Cortex of kidney (tissue), 1 donor: ENCODE measurements at places on chromosomes 7 and 10.

GRCh38 chr7:16719699-16720098 lies 33.9 kb upstream of the TSPAN13 start:
- no peak for DNase-seq

- no peak for DNase-seq
Measured at GRCh38 chr7:66950311-66950710, 29.3 kb downstream of the TMEM248 start.

- DNase-seq = no peak
Measured at GRCh38 chr7:44638611-44639557, 32.5 kb downstream of the OGDH start.

DNA sequence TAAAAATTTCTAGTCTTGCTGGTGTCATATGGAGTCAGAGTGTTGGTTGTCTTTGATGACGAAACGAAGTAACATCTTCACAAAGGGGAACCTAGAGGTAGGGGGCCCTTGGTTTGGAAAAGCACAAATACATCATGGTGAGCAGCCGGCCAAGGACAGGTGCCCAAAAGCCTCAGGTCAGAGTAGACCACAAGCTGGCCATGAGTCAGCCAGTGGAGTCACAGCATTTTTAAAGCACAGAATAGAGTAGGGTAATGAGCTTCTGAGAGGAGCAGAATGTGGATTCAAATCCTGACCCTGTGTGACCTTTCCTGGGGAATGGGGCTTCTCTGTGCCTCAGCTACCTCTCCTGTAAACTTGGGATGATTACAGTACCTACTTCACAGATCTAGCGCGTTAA lies 5.3 kb downstream of the CAMK2B start:
- DNase-seq = no peak

- DNase-seq = no peak
Measured at GRCh38 chr7:158054081-158054480, 533.5 kb downstream of the PTPRN2 start.

GRCh38 chr10:74058658-74059057 lies 60.7 kb downstream of the VCL start:
- no peak for DNase-seq

DNA sequence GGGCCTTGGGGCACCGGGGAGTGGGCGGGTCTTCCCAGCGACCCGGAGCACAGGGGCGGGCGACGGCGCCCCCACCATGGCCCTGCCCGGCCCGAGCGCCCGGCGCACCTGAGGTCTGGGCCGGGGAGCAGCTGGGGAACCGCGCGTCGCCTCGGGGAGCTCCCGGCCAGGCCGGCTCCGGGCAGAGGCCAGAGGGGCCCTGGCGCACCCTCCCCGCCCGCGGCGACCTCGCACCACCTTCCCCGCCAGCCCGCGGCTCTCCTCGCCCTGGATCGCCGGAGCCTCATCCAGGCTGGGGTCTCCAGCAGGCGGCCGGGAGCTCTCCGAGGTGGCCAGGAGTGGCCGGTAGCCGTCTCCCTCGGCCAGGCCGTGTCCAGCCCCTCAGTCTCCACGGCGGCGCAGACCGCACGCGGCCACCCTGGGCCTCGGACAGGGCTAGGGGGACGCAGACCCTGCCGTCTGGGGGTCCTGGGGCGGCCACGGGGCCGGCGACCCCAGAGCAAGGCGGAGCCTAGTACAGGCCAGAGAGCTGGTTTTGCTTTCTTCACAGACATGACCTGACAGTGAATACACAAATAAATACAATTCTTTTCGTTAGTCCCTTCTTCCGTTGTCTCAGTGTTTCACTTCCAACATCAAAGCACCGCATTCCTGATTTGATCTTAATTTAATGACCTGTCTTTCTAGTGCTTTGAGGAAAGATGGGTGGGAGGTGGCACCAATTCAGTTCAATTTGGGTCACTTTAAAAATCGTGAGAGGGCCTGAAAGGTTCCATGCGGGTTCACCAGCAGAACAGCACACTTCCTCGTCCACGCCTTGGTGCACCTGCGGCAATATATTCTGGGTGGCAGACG lies 356.9 kb downstream of the DNAJB6 start:
- no peak for DNase-seq

DNA sequence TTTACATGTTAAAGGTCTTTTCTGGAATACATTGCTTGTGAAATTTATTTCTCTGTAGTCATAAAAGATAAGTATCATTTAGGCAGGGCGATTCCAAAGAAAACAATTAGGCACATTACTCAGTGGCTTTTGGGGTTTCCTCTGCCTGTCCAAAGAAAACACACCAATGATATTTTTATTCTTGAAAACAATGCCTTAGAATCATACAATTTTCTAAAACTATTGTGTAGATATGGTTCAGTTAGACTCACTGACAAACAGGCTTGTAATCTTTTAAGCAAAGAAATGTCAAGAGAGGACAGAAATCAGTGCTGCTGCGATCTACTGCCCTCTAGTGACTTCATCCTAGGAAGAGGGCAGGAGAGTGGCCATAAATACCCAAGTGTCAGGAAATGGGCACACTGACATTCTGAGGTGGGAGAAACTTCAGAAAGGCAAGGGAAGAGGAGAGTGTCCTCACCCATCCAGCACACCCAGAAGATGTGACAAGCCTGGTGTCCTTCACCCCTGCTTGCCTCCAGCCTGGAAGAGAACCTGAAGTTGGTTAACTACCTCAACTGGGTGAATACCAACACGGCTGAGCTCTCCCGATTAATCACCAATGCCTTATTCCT lies 120.5 kb downstream of the GALNT11 start:
- DNase-seq = no peak

DNA sequence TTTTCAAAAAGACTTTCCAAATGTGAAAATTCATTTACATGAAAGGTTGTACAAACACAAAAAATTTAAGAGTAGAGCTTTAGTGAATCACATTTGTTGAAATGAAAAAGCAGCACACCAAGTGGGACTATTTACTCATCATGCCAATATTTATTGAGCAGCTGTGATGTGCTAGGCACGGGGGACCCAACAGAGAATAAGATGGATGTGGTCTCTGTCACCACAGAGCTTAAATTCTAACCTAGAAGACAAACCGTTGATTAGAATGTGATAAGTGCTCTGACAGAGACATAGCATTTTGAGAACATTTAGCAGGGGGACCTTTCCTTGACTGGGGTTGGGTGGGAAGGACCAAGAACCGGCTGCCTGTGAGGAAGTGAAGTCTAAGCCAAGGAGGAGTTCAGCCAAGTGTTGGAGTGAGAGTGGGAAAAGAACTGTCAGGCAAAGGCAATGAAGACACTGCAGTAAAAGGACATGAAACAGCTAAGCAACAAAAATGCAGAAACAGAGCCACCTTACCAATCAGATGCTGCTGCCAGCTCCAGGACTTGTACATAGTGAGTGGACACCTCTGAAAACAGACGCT lies 19.1 kb downstream of the ADAM12 start:
- no peak for DNase-seq

- no peak for DNase-seq
Measured at GRCh38 chr10:18980089-18980629, 68.4 kb upstream of the MALRD1 start.

- no peak for DNase-seq
Measured at GRCh38 chr10:3835770-3836169, 50.8 kb upstream of the KLF6 start.

DNA sequence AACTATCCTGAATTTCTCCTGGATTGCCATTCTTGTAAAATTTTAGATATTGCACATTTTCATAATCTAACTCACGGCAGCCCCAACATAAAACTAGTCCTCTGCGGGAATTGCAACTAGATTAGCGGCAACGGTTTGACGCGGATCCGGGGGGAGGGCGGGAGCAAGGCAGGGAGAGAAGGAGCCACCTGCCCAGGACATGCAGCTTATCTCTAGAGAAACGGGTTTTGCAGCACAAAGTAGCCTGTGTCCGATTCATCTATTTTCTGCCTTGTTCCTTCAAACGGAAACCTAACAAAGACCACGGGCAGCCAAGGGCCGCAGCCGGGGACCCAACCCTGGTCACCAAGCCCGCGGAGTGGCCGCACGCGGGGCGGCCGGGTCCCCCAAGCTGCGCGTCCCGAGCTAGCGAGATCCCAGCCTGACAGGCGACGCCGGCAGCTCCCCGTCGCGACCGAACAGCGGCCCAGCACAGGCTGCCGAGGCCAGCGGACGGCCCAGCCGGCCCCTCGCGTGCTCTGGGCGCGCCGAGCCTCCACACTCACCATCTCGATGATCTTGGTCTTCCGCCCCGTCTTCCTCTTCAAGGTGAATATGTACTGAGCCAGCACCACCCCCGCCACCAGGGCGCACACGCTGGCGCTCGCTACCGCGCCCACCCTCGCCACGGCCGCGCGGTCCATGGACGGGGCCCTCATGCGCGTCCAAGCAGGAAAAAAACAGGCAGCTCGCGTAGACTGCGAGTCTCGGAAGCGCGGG lies at the start of gene NT5C3A:
TSS of gene NT5C3A (minus strand) at position 754 of the 759 bp plus-strand sequence. CDS start at position 683, 71 bp downstream.
- no peak for DNase-seq

GRCh38 chr10:3105905-3106304 lies 38.6 kb downstream of the PFKP start:
- DNase-seq = no peak

GRCh38 chr10:95791425-95791979 lies 35.5 kb downstream of the ENTPD1 start:
- no peak for DNase-seq

DNA sequence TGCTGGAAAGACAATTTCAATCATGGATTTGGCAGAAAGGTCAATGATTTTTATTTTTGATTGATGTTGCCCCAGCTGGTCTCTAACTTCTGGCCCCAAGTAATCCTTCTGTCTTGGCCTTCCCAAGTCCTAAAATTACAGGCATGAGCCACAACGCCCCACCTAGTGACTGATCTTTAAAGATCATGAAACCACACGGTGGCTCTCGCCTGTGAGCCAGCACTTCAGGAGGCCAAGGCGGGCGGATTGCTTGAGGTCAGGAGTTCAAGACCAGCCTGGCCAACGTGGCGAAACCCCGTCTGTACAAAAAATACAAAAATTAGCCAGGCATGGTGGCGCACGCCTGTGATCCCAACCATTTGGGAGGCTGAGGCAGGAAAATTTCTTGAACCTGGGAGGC lies 12.6 kb upstream of the C10orf95 start:
- DNase-seq = no peak

DNA sequence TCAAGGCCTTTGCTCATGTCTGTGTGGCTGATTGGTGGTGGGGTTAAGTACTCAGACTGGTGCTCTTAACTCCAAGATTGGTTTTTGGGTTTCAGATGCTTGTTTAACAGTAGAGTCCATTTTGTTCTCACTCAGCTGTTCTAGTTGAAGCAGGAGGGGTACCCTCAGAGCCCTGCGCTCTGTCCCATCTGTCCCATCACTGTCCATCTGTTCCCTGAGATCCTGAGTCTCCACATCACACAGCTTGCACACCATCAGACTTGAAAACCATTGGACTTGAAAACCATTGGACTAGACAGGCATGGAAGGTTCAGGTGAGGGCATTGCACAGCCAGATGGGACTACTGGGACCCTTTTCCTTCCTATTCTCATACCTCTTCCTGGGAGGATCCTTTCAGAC lies 39.3 kb downstream of the TMEM178B start:
- no peak for DNase-seq

GRCh38 chr10:69146759-69147158 lies 22.8 kb downstream of the VPS26A start:
- no peak for DNase-seq

DNA sequence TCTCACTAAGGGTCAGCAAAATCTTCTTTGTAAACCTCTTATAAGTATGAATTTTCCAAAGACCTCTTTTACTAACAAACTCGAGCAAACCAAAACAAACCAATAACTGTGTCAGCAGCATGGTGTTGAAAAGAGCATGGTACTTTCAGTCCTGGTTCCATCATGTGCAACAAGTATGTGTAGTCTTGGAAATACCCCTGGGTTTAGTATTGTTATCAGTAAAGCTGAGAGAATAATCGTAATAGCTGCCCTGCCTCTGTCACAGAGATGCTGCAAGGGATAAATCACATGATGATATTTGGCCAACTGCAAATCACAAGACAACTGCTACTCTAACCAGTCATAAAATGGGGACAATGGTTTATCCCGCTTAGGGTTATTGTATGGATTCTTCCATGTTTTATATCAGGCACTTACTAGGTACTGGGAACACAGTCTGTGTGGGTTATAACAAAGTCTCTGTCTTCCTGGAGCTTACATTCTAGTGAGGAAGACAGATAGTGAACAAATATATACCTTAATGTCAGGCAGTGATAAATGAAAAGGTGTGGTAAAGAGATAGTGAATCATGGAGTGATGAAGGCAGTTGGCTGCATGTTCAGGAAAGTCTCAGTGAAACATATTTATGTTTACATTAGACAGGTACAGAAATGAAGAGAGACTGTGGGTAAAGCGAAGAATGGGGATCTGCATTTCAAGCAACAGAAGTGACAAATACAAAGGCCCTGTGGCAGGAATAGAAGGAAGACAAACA lies 60.5 kb upstream of the C10orf90 start:
- no peak for DNase-seq

DNA sequence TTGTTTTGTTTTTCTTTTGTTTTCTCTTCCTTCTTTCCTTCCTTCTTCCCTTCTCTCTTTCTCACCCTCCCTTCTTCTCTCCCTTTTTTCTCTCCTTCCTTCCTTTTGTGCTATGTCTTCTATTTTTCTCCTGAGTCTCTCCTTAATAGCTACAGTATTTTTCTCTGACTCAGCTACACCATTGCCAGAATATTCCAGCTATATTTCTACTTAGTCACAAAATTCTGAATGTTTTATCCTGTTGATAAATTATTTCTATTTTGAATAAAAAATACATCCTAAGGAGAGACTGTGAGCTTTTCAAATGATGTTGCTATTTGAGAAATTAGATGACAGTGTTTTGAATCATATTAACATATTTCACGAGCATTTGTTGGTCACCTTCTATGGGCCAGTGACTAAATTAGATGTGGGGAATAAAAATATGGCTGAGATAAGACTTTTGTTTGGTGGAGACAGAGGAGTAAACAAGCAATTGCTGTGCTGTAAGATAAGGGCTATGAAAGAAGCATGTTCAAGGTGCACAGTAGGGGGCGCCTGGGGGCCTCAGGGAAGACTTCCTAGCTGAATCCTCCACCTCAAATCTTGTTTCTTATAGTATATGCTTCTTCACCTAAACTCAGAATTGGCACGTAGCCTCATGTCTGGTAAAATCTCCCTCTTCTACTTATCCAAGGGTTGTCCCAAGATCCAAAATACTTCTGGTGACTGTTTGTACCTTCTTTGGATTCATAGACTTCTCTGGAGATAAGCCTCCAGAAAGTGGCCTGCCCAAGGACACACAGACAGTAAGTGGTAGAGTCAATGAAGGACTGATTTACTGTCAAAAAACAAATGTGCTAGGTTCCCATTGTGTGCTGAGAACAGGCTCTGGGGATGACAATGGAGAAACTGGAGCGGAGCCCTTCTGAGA lies 115.5 kb upstream of the CREB5 start:
- DNase-seq = no peak

DNA sequence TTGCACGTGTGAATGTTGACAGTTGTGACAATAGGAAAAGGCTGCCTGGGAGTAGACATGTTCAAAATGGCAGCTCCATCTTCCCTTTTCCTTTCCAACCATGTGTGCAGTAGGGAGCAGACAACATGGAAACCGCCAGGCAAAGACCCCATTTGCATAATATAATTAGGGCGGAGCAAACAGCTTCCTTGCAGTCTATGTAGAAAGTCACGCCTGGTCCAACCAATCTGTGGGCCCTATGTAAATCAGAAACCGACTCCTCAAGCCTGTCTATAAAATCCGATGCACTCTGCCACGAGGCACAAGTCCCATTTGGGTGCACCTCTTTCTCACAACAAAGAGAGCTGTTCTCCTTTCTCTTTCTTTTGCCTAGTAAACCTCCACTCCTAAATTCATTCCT lies 19.6 kb downstream of the NEBL start:
- DNase-seq = no peak
